Omental fat pad (tissue), 4 donors: ENCODE measurements at places on chromosomes 3 and 15. TPM values are rescaled to one million over a fixed set of nuclear protein-coding genes. Genes with fewer than 3 reads are reported as not detected.

ZDHHC23 gene
- total RNA-seq, result 4.8 TPM

- no peak for DNase-seq
These were observed 28.5 kb downstream of the UBE2E1 start for GRCh38 chr3:23834082-23834870.

ITPKA gene
- total RNA-seq, result not detected

- no peak for DNase-seq
These were observed 23.6 kb downstream of the CRTC3 start for GRCh38 chr15:90553248-90553745.

DNA sequence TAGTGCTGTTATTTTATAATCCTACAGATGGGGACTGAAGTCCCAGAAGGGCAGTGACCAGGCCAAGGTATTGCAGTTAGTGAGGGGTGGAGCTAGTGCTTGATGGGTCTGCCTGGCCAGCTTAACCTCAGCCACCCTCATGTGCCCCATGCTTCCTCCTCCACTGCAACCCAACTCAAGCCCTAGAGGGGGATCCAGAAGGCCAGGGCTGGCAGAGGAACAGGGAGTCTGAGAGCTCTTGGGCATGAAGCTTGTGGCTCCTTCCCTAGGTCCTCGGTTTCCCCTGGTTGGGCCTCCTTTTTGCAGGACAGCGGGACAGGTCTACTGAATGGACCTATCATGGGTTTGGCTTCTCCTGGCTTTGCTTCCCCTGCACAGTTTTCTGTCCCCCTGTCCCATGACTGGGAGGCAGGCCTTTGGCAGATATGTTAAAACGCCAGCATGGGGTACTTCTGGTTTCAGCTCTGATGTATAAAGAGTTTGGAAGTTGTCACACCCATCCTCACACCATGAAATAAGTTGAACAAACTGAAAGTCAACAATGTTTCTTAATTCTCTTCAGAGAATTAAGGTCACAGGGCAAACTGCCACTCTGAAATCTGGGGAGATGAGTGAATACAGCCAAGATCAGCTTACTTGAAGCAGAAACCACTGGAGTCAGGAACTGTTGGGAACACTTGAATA, 103.3 kb downstream of the SMAD6 start:
- no peak for DNase-seq

- no peak for DNase-seq
These were observed 175.8 kb downstream of the XXYLT1 start for GRCh38 chr3:195095035-195095703.

PLOD2 gene
- total RNA-seq, result 109 TPM

ATP13A5 gene
- total RNA-seq, result not detected

KLHL6 gene
- 9.1 TPM for total RNA-seq

DNA sequence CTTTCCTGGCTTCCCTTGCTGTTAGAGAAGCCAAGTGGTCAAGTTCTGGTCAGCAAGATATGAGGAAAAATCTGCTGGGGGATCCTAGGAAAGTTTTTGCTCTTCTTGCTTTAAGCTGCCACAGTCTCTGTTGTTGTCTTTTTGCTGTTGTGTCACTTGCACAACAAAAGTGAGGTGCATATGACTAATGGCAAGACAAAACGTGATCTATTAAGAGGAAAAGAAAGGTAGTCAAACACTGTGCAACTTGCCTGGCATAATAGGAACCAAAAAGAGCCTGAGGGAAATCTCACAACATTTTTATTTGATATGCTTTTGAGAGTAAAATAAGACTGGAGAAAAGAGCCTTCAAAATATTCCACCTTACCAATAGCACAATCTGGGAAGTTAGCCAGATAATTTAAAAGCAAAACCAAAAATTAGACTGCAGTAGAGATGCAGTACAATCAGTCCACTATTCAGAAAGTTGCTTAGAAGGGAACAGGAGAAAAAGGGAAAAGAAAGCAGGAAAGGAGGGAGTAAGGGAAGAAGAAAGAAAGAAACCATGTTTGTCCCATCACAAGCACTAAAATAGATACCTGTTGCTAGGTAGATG, 110.0 kb upstream of the SLC4A7 start:
- DNase-seq, result no peak

- DNase-seq, result no peak
These were observed 815.9 kb downstream of the VGLL3 start for GRCh38 chr3:86175051-86175536.

- no peak for DNase-seq
These were observed 139.5 kb upstream of the RGMA start for GRCh38 chr15:93228546-93228945.

FBN1 gene
- total RNA-seq, result 91.5 TPM

DNA sequence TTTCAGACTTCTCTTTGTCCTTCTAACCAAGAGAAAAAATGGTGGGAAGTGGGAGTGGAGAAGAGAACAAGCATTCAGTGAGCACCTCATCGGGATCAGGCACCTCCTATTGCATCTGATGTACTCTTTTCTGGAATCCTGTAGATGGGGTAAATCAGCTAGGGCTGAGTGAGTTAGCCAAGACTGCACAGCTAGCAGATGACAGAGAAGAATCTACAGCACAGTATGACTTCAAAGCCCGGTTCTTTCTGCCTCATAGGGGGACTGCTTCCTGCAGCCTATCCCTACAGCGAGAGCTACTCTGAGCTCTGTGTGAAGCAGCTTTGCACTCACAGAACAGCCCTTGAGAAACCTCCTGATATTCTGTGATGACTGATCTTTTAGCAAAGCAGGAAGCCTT, 275.2 kb upstream of the MEIS2 start:
- DNase-seq, result no peak

DNA sequence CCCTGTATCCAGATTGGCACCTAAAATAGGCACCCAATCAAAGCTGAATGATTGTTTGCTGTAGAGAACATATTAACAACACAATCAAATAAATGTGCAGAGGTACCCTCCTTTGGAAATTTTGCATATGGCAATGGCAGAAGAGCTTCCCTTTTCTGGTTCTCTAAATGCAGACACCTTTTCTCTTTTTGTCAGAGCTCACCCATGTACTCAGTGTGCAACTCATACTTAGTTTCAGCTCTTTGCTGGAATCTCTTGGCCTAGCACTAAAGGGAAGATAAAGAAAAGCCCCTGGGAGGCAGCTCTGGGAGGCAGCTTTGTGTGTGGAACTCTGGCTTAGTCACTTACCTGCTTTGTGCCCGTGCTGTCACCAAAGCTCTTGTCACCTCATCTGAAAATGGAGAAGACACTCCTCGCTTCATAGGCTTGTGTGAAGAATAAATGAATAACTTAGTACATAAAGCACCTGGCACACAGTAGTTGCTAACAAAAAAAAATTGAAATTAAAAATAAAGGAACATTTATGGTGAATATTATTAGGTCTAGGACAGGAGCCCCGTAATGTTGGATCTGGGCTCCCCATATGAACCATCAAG, 28.8 kb downstream of the ST6GAL1 start:
- no peak for DNase-seq
